ENCODE measurements at places on chromosomes 12 and 14. TPM values are rescaled to one million over a fixed set of nuclear protein-coding genes. Genes with fewer than 3 reads are reported as not detected.

DNA sequence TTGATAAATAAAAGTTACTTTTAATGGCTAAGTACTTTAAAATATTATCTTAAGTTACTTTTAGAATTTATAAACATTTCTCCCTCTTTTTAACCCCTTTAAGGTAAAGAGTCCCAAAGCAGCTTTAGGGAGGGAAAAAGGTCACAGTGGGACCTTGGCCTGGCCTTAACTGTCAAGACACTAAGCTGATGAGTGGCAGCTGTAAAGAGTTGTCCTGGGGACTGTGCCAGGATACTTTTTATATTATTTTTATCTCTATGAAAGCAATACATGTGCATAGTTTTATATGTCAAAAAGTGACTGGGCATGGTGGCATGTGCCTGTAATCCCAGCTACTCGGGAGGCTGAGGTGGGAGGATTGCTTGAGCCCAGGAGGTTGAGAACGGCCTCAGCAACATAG, 94.2 kb upstream of the RESF1 start:
- no peak for DNase-seq

DNA sequence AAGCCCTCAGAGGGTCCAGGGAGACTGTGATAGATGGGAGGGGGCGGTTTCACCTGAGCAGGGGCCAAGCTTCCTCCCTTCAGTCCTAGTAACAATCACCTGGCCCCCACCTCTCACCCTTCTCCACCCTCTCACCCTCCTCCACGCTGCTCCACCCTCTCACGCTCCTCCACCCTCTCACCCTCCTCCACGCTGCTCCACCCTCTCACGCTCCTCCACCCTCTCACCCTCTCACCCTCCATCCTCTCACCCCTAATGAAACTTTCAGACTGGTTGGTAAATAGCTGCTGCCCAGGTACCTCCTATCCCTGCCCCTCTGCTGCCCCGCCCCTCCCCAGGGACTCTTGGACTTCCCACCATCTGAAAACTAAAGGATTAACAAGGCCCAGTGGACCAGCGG, 34.2 kb downstream of the NGB start:
- DNase-seq: no peak

GRCh38 chr14:54220071-54220703, 176.6 kb upstream of the CDKN3 start:
- DNase-seq: no peak

DNA sequence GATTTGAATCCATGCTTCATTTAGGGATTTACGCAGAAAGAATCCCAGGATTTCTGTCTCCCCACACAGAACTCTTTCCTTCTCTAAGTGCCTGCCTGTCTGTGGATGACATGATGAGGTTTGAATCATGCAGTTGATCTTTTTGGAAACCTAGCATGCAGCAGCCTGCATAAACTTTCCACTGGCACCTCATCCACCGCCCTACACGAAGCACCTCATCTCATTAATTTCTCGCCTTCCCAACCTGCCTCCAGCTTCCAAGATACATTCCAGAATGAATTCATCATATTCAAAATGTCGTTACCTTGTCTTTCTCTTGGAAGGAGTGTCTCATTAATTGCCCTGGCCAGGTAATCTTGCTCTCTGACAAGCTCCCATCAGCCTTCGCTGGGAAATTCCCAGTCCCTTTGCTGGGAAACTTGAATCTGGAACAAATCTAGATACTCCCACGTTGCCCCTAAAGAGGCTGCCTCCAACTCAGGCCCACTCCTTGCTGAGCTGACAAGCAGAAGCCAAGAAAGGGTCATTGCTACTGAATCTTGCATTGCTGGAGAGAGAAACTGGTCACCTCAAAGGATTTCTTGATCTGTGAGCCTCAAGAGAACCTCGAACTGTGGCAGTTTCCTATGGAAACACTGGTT, 48.2 kb downstream of the SERPINA3 start:
- DNase-seq: no peak

Gene GUCY2C
- total RNA-seq: not detected

- DNase-seq: peak; percentile 51
These were observed 707 bp downstream of the G2E3 start for GRCh38 chr14:30559638-30560091.

DNA sequence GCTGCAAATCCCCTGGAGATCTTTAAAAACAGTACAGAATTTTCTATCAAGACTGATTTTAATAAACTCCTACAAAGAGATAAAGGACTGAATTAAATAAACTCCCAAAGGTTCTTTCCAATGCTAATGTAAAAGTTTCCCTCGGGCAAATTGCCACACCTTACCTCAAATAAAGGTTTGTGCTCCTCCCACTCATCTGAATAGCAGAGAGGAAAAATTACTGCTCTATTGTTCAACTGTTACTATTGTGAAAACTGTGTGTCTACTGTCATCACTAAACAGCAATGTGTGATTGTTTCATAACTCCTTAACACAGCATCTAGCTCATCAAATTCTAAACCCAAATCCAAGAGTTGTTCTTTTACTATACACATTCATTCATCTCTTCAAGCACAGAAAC, 3.2 kb downstream of the SPTLC2 start:
- DNase-seq: no peak

GRCh38 chr12:106247674-106248311, at the start of gene CKAP4:
TSS of gene CKAP4 (minus strand) at chr12:106248020. CDS start at chr12:106247851, 169 bp downstream.
- DNase-seq: peak; percentile 83

Gene CCDC88C
- total RNA-seq: not detected
